SJCRH30 (cell line): ENCODE measurements at places on chromosomes 4 and X. TPM values are rescaled to one million over a fixed set of nuclear protein-coding genes. Genes with fewer than 3 reads are reported as not detected.

DNA sequence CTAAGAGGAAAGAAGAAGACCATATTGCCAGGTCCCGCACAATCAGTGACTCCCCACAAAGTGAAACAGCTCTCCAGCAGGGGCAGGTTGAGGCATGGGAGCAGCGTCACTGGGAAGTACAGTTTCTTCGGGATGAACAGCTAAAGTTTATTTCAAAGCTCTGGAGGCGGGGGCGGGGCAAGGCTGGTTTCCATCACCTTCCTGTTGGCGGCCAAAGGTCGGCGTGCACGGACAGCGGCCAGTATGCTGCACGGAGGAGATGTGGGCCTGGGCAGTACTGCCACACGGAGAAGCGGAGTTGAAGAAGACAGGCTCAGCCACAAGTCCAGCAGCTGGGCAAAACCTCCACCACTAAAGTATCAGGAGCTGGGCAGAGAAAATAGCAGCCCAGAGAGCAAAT is 951 bp upstream of the ZNF518B start:
- no peak for DNase-seq

DNA sequence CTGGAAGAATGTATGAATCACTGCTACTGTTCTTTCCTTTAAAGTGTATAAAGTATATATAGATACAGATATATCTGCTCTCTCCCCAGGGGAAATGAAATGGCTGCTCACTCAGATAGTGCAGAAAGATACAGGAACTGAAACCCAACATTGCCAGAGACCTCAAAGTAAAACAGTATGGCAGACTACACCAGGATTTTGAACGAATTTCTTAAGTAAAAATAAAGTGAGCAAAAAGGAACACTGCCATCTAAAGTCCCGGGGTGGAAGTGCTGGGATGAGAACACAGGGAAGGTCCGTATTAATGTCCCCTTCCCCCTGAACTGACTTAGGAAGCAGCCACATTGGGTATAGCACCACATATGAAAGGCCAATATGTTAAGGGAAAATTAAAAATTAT is 93.4 kb downstream of the TMA16 start:
- no peak for DNase-seq

DNA sequence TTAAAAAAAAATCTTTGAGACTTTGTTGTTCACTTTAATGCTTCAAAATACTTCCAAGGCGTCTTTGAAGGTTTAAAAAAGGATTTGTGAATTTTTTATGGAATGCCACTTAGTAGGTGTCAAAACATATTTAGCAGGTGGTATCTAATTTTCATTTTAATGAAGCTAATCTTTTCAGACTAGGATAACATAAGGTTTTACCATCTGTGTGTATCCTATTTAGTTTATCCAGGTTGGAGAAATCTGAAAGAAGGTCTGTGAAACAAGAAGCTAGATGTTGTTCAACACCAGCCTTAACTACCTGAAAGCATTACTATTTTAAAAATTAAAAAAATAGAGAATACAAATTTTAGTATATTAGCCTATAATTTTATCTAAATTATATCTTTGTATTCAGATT is 193.4 kb downstream of the GRID2 start:
- no peak for DNase-seq

DNA sequence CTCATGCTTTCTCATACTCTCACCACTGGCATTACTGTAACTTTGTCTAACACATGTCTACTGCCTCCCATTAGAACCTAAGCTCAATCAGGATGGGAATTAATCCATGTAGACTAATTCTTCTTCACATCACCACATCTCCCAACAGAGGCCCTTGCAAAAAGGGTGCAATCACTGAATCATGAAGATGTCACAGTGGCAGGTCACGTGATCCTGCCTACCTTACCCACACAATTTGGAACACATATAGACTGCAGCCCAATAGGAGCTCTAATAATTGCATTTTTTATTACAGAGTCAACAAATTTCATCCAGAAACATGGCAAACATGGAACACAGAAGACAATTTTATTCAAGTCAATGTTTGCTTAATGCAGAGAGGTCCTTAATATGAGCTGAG is 146.6 kb downstream of the NR3C2 start:
- no peak for DNase-seq

GRCh38 chrX:13933851-13934250 is 95.8 kb downstream of the GEMIN8 start:
- DNase-seq: peak; percentile 27

DNA sequence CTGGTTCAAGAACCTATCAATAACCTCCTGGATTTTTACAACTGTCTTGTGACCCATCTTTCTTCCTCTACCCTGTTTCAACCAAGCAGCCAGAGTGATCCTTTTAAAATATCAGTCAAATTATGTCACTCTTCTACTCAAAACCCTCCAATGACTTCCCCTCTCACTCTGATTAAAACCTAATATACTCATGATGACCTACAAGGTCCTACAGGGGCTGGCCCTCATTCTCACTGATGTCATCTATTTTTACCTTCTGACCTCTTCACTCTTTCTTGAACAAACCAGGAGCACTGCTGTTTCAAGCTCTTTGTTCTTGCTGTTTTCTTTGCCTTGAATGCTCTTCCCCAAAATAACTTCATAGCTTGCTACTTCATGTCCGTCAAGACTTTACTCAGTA is 48.5 kb downstream of the ARHGEF38 start:
- no peak for DNase-seq

DNA sequence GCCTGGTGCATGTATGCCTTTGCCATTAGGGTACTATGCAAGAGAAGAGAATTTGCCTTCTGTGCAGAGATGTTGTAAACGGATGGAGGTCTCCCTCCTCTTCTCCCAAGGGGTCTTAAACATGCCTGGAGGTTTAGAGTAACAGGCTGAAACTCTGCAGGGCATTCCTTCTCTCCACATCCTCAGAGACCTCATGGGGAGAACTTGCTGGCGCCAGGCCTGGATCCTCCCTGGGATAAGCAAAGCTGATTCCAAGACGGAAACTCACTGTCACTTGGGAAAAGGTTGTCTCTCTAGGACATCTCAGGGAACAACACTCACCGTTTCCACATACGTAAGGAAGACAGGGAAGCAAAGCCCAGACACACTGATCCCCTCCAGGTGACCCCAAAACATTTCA is 76.9 kb upstream of the GPM6B start:
- DNase-seq: no peak

Gene GSX2
- 0.34 TPM in 1 of 2 replicates, not detected in the other for total RNA-seq
